ENCODE measurements at places on chromosomes 4 and X. TPM values are rescaled to one million over a fixed set of nuclear protein-coding genes. Genes with fewer than 3 reads are reported as not detected.

- DNase-seq: no peak
Observed at GRCh38 chrX:10414156-10414824, 206.1 kb downstream of the MID1 start.

The SYP gene
- total RNA-seq: 0.18 TPM

- DNase-seq: no peak
Observed at GRCh38 chr4:75255261-75255660, 258.9 kb downstream of the RCHY1 start.

- DNase-seq: no peak
Observed at GRCh38 chr4:80207172-80207583, 9.9 kb downstream of the PRDM8 start.

DNA sequence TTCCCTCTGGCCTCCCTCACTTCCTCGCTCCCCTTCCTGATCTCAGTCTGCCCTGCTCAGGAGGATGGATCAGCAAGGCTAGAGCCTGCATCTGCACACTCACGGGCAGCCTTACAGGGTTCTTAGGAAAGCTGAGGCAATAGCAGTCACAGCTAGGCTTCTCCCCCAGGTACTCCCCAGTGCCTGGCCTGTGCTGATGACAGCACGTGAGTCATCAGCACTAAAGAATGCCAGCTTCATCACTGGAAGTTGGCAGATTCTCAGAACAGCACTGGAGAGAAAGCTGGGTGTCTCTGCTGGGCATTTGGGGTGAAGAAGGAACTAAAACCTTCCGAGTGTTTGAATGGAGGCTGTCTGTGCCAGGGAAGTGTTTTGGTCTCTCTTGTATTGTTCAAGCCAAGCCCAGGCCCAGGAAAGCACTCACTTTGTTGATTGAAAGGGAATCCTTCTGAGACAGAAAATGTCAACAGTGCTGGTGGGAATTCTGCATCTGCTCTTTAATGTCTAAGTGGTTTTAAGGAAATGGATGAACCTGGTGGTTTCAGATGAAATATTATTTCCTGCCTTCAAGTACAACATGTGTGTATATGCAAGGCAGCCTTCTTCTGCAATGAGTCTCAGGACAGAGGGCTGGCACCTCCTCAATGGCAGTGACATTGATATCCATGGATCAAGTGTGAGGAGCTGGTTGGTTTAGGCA, 73.0 kb upstream of the SCOC start:
- peak; percentile 64 for DNase-seq

DNA sequence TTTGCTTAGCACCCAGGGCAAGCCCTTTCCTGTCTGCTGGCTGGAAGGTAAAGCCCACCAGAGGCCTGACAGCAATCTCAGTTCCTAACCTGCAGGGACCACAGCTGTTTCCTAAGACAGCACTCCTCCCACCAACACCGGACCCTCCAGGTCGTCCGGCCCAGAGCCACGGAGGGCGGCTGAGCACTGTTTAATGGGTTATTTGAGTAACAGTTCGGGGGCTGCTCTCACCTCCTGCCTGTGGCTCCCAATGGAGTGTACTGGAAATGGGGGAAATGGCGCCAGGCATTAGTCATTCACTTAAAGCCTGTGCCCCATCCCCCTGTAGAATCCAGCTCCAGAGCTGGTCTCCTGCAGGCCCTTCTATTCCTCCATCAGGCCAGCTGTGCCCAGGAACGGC, 81.6 kb upstream of the ADRA2C start:
- DNase-seq: no peak

The TCEAL6 gene
- not detected for total RNA-seq

GRCh38 chr4:51997647-51998046, 22.5 kb downstream of the LRRC66 start:
- no peak for DNase-seq

DNA sequence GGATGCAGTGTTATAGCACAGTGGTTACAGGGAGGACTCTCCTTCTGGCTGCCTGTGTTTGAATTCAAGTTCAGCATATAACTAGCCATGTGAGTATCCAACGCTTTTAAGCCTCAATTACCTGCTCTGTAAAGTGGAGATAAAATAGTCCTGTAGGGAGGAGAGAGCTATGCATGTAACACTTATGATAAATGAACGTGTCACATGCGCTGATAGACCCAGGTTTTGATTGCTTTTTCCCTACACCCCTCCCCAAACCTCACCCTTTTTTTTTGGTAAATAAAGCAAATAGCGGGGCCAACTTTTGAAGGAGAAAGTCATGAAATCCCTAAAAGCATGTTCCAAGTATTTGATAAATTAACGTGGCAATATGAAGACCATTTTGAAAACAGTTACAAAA, 20.4 kb upstream of the AMELX start:
- DNase-seq: no peak

- DNase-seq: no peak
Observed at GRCh38 chrX:133892337-133892736, 93.1 kb downstream of the GPC3 start.

The ARMCX4 gene
- total RNA-seq: 25.4 TPM

The MAGEA1 gene
- not detected for total RNA-seq

DNA sequence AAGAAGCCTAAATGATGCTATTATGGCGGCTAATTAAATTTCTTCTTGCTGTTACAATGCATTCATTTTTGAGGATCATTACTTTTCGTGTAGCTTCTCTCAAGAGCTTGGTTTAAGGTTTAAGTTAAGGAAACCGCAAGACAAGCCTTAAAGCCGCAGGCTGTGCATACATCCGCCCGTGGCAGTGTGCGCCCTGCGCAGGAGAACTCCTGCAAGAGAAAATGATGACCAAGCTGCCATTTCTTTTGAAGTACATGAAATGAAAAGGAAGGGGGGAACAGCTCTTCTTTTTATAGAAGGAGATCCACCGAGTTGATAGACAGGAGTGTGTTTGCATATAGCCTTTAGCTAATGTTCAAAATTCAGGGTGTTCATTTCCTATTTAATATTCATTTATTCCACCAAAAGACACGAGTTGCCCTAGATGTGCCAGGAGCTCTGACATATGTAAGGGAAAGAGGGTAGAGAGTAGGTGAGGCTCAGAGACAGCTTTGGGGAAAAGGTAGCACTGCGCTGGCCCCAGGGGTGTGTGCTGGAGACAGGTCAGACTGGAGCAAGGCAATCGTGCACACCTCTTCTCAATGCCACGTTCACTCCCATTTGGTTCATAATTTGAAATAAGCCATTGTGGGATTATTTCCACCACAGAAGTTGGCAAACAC, 112.1 kb upstream of the LDB2 start:
- DNase-seq: no peak

Measured in fibroblast of the aortic adventitia (primary cell).